ENCODE measurements at places on chromosomes 5 and 9.

DNA sequence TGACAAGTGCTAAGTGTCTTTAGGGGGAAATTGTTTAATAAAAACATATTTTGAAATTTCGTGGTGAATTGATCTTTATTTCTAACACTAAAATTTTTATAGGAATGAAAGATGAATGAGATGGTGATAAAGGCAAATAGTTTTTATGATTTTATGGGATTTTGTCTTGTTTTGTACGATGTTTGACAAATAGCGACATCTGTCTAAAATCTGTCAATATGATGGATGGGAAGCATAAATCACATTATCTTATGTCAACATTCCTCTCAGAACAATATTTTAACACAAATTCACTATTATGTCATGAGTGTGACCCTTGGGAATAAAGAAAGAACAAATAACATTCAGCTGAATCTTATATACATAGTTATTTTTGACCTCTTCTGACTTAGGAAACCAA, 852.0 kb upstream of the CDH6 start:
- no peak for DNase-seq

- DNase-seq: peak; percentile 31
Measured at GRCh38 chr9:13089666-13090065, 189.8 kb downstream of the MPDZ start.

GRCh38 chr5:25255128-25255527, 610.4 kb upstream of the CDH10 start:
- DNase-seq: no peak

- peak; percentile 16 for DNase-seq
Measured at GRCh38 chr9:70112981-70113380, 69.3 kb downstream of the MAMDC2 start.
